Hippocampal formation (tissue), 2 donors: ENCODE measurements at places on chromosomes 6 and 20.

DNA sequence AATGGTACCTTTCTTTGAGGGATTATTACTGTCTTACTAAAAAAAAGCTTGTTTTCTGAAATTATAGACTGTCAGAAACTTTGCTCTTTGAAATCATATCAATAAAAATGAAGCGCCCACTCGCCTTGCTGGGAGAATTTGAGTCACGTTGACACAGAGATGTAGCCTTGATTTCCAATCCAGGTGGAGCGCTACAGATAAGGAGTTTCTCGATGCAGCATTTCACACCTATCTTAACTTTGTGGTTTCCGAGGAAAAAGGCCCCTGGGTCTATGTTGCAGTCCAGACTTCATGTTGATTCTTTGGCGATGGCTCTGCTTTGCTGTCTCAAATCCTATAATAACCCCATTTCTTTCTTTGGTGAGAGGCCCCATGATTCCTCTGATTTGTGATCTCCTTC is 158.1 kb upstream of the ARG1 start:
- no peak for DNase-seq

DNA sequence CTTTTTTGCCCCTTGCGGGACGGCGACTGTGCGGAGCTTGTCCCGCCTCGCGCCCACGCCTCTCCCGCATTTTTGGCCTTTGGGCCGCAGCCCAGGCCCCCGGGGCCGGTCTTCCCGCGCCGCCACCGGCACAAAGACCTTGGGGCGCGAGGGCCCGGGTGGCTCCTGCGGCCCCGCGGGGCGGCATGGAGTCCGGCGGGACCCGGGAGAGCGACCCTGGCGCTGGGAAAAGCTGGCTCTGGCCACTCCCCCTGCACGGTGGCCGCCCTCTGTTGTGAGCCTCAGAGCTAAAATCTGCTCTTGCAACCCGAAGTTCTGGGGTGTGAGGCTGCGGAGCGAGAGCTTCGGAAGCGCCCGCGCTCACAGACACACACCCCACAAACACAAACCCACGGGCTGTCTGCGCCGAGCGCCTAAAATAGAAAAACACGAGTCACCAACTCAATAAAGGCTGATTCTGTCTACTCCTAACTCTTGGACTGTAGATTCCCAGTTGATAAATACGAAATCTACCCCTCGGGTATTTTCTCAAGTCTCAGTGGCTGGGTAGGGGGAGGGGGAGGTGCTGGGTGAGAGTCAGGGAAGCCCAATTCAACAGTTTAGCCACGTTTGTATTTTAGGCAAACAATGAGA is 496 bp upstream of the BEND3 start:
- DNase-seq: no peak

DNA sequence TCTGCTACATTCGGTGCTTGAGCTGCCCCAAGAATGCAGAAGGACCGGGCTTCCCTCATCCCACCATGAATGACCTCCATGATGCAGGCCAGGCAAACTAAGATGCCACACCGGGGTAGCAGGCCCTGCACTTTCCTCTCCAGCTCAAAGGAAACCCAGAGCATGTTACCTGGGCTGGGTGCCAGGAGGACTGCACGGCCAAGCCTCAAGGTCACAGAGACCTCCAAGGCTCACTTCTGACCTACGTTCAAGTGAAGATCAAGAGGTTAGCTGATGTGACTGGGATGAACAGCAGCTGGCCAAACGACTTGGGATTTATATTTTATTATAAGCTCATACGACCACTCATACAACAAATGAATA is 501.8 kb downstream of the CD83 start:
- DNase-seq: no peak

GRCh38 chr20:45775411-45775810 is 16.3 kb downstream of the WFDC3 start:
- no peak for DNase-seq

GRCh38 chr6:135451617-135452190 is 45.8 kb downstream of the AHI1 start:
- no peak for DNase-seq

GRCh38 chr6:5091210-5092069 is 6.3 kb downstream of the PPP1R3G start:
- DNase-seq: no peak

DNA sequence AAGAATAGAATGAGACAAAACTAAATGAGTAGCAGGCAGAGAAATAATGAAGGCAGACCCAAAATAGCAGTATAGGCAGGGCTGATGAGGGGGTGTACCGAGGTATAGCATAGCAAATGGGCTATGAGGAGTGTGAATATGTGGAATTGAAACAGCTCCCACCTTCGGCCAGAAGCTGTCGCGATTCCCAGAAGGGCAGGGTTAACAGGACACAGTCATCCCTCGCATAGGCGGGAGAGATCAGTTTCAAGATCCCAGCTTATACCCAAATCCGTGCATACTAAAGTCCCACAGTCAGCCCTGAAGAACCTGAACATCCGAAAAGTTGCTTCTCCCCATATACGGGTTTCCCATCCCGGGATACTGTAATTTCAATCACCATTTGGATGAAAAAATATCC is 82.7 kb downstream of the PTPRK start:
- no peak for DNase-seq

- no peak for DNase-seq
These were observed 112.4 kb downstream of the SLX4IP start for GRCh38 chr20:10547276-10548114.

DNA sequence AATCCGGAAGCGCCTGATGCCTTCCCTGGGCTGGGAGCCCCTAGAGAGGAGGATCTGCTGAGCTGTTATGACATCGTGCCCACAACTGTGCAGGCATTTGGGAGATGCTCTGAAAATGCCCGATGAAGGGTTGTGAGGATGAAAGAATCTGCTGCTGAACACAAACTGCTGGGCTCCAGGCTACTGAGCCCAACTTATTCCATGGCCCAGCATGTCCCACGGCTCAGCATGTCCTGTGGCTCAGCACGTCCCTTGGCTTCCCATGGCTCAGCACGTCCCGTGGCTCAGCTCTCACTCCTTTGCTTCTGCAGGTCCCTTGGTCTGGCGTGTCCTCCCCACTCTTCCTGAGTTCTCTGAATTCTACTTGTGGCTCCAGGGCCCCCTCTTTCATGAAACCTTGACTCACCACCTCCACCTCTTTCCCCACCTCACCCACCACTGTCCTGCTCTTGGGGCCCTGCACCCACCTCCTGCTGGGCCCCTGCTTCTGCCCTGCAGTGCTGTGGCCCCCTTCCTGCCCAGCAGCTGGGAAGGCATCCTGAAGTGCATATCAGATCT is 80.4 kb downstream of the PHACTR3 start:
- DNase-seq: no peak

- no peak for DNase-seq
These were observed 328.4 kb downstream of the TPBG start for GRCh38 chr6:82691997-82692396.

DNA sequence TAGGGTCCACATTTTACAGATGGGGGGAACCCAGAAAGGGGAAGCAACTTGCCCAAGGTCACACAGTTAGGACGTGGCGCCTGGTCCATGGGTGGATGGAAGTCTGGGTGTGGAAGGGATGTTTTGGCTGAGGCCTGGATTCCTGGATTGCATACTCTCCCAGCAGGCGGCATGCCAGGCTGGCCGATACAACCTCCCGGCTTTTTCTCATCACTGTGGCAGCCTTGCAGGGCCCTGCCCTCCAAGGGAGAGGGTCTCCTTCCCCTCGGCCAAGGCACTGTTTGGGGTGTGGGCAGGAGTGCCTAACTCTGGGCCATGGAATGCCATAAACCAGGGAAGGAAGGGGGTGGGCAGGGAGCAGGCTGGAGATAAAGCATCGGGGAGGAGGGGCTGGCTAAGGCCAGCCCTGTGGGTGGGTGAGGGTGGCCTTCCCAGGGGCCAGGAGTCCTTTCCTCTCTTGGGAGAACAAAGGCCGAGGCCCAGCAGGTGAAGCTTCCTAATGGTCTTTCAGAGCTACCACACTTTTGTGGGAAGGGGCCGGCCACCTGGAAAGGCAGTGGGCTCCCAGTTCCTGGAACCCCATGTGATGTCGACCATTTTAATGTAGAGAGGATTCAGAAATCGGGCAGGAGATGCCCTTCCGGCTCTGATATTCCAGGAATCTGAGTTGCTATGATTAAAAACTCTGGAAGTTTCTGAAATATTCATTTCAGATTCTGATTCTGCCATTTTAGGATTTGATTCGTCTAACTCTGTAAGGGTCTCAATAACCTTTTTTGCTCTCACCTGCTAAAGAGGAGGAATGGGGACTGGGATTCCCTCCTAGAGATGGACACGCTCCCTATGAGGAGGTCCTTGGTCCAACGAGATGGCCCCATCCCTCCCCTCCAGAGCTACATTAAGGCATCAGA is 4.2 kb downstream of the FOXS1 start:
- no peak for DNase-seq

DNA sequence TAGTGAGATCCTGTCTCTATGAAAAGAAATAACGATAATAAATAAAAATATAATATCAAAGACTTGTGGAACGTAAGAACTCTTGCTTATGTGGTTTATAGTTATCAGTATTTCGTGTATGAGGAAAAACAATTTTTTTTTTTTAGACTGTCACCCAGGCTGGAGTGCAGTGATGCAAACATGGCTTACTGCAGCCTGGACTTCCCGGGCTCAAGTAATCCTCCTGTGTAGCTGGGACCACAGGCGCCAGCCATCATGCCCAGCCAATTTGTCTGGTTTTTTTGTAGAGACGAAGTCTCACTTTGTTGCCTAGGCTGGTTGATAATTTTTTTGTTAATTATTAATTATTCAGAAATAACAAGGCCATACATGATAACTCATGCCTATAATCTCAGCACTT is 18.6 kb upstream of the CDK19 start:
- no peak for DNase-seq

DNA sequence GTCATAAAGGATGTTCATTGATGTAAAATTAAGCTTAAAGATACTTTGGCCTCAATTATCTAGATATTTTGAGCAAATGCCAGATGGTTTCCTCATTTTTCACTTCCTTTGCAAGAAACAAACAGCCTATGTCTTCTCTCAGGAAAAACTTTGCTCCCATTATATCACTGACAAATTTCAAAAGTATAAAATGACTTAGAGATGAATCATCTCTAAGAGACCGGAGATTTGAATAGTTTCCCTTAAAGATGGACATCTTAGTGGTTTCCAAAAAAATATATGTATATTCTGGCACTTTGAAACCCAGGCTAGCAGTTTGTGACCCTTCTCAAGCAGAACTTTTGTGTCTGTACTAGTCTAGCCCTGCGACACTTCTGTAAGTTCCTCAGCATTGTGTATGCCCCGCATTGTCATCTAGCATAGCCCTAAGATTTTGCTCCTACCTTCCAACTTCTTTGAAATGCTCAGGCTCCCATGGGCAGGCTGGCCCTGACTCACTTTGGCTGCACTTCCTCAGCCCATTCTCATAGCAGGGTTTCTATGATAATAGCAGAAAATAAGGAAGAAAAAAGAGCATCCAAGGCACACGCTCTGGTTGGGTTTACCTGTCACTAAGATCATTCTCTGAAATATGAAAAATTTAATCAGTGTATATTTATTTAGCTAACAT is 25.7 kb upstream of the POU3F2 start:
- DNase-seq: no peak

DNA sequence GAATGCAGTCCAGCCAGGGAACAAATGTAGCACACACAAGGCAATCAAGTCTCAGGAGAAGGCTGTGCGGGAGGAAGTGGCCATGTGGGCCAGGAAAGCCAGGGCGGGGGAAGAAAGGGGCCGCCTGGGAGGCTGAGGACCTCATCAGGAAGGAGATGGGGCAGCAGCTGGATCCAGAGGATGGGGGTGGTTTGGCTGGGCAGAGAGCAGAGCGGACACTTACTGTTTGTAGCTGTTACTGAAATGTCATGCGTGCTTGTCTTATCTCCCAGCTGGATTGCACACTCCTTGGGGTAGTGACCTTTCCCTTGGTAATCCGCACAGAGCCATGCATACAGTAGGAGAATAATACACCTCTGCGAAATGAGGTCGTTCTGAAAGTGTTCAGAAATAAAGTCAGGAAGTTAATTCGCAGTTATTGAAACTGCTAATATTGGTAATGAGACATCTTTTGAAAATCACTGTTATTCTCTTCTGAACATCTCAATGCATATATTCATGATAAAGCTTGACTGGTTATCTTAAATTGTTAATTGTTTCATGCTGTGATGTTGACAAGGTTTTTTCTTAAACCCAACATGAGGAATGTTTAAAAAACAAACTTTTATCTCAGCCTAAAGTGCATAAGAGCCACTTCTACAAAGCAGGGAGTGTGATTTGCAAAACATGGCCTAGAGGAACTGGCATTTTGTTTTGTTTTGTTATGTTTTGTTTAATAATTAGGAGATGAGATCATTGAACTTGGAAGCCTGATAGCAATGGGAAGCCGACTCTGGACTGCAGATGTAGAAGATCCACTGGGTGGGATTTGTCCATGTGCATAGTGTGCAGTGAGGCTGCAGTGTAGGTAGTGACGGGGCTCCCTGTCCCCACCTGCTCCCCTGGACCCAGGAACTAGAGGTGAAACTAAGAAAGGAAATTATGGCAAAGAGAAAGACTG is 18.0 kb upstream of the MAP3K4 start:
- DNase-seq: no peak

DNA sequence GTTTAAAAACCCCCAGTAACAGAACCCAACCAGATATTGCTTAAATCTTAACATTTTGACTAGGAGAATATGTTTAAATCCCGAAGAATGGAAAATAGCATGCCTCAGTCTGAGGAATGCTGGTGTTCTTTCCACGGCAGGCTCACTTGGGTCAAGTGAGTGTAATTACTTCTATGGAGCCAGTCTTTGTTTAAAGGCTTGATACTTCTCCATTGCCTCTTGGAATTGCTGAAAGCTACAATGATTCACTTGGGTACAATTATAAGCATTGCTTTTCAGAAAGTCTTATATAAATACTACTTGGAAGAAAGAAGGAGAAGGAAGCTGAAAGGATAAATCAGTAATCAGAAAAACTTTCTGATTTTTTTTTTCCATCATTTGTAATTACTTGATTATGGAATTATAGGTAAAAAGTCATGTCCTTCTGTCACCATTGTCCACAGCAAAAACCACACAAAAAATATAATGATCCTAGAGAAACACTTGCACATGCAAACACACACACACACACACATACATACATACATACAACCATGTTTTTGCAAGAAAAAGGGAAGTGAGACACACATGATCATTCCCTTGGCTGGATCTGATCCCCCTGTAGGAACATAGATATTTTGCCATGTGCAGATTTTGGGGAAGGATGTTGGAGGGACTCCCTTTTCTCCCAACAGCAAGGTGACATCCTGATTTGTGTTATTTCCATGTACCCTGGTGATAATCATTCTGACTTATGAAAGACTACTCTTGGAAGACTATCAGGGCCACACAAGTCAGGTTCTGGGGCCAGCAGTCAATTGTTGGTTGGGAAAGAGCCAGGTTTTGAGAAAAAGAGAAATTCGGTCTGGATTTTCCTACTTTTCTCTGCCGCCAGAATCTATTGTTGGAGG is 396.0 kb upstream of the BTBD3 start:
- DNase-seq: no peak

DNA sequence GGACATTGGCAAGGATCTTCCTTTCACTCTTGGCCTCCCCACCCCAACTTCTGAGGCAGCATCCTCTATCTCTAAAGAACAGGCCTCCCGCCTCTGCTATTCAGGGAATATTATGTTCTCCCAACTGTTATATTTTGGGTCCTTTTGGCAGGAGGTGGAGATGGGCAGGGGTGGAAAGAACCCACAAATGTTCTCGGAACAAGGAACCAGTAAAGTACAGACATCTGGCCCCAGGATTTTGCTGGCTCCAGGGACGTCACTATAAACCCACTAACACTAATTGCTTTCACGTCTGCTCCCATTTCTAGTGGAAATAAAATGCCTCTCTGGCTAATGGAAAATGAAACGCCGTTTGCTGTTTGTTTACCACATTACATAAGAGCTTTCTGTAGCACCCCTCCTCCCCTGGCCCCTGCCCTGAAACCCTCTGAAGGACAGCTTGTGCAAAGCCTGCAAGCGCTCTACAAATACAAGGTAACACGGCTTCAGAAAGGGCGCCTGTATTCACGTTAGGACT is 77.7 kb upstream of the TBC1D7 start:
- peak; percentile 55 for DNase-seq
